ENCODE measurements at places on chromosomes 5 and 9.

GRCh38 chr5:7844901-7845300 lies 6.0 kb downstream of the CFAP90 start:
- DNase-seq, result no peak

GRCh38 chr5:2985718-2986117 lies 234.2 kb upstream of the IRX2 start:
- no peak for DNase-seq

- DNase-seq, result no peak
Observed at GRCh38 chr5:95440825-95441224, 49.7 kb downstream of the FAM81B start.

DNA sequence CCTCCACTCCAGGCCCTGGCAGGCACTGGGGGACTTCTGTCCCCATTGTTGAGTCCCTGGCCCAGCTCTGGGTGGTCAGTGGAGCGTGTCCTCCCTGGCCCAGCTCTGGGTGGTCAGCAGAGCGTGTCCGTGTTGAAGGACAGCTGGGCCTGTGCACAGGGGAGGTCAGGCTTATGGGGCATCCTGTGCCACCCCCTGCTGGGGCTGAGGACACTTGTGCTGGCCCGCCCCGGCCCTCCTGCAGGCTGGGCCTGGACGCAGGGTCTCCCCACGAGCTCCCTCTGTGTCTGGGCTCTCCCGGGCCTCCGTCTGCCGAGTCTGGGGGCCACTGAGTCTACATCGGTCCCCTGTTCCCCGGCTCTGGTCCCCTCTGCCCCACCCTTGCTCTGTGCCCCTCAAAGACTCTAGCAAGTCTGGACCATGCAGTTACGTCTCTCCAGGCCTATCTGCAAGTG lies 11.5 kb upstream of the CLIC3 start:
- DNase-seq, result no peak
